Tibial nerve (tissue), 4 donors: ENCODE measurements at places on chromosomes 12 and 14. TPM values are rescaled to one million over a fixed set of nuclear protein-coding genes. Genes with fewer than 3 reads are reported as not detected.

Gene OR4K13
- not detected for total RNA-seq

Gene CMA1
- total RNA-seq = not detected

Gene SIX6
- not detected for total RNA-seq

Gene SMIM41
- 50.6 TPM for total RNA-seq

Gene CFAP54
- total RNA-seq = 6.7 TPM

Gene PGF
- 13.2 TPM for total RNA-seq

Gene TMTC2
- total RNA-seq = 23.1 TPM

Gene AKAP5
- 0.42 TPM for total RNA-seq

Gene KRT83
- not detected for total RNA-seq

Gene ABHD4
- total RNA-seq = 35.8 TPM

Gene SPX
- 1.6 TPM for total RNA-seq

Gene TTC9
- 6.9 TPM for total RNA-seq

Gene PLEK2
- total RNA-seq = not detected

Gene ZNF891
- 5.9 TPM for total RNA-seq

Gene TTC5
- 10.8 TPM for total RNA-seq

Gene FAM90A1
- total RNA-seq = not detected

Gene TMEM233
- total RNA-seq = 0.59 TPM

Gene DHRS2
- total RNA-seq = not detected

Gene APOLD1
- 90.0 TPM for total RNA-seq

Gene BATF
- not detected for total RNA-seq

Gene TMEM179
- total RNA-seq = 0.66 TPM

Gene TAS2R9
- not detected for total RNA-seq

Gene SLC17A8
- not detected for total RNA-seq

Gene GLIPR1
- total RNA-seq = 6.8 TPM

Gene PRKD1
- total RNA-seq = 30.9 TPM

Gene LRRC10
- not detected for total RNA-seq

Gene KRAS
- total RNA-seq = 19.2 TPM

Gene POTEG
- total RNA-seq = not detected

Gene PRH2
- total RNA-seq = 14.4 TPM

Gene PIANP
- total RNA-seq = 0.39 TPM

Gene SDR9C7
- not detected for total RNA-seq

Gene SLC22A17
- 57.6 TPM for total RNA-seq

Gene LIN7A
- 8.2 TPM for total RNA-seq

Gene CORO1C
- total RNA-seq = 152 TPM

Gene ASCL1
- not detected for total RNA-seq

Gene CHFR
- total RNA-seq = 43.2 TPM

Gene PARPBP
- 0.87 TPM for total RNA-seq

Gene RASSF9
- total RNA-seq = 3.5 TPM

Gene TAS2R13
- 1.8 TPM for total RNA-seq

Gene MYF6
- not detected for total RNA-seq

Gene GZMB
- 4.8 TPM for total RNA-seq

Gene ALX1
- total RNA-seq = not detected

Gene PPP1R1A
- total RNA-seq = 52.5 TPM

Gene ZFHX2
- total RNA-seq = 3.1 TPM

Gene SAV1
- total RNA-seq = 35.1 TPM

Gene DDIT3
- 49.2 TPM for total RNA-seq

Gene TSHR
- total RNA-seq = not detected

Gene KRT5
- total RNA-seq = not detected

Gene CPNE6
- total RNA-seq = not detected

Gene DPPA3
- total RNA-seq = not detected

Gene KIF26A
- total RNA-seq = 3.1 TPM

Gene ADAM21
- not detected for total RNA-seq

Gene PTGDR
- total RNA-seq = 2.7 TPM

Gene HHIPL1
- 2.9 TPM for total RNA-seq

Gene CCDC196
- total RNA-seq = not detected

Gene KRT3
- total RNA-seq = not detected

Gene HOXC6
- 3.6 TPM for total RNA-seq

Gene CAPRIN2
- total RNA-seq = 58.1 TPM

Gene RBM23
- total RNA-seq = 81.9 TPM

Gene TBX3
- total RNA-seq = 11.9 TPM
